ENCODE measurements at places on chromosomes 12 and 14.

DNA sequence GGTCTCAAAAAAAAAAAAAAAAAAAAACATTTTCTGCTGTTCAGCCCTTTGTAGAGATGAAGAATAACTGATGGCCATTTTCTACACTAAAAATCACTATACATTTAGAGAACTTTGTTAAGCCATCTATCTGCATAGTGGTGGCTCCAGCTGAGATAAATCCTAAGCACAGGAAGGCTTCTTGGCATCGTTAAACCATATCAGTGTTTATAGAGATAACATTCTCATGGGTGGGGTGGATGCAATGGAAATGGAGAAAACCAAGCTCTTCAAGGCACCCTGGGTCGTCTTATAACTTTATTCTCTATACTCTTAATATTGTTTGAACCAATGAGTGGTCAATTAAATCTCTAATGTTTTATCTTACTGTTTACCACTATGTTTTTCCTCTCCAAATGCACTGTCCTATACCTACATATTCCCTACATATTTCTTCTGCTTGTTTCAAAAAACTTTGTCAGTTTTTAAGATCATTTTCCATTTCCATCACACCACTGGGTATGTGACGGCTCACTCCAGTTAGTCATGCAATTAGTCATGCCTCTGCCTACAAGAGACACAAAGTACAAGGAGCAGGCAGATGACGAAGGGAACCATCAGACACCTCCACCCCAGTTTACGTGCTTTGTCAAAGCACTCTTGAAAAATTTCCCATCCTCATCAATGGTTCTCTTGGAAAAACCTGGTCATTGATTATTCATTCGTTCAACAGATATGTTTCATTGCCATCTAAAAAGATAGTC, 119.3 kb upstream of the OVCH1 start:
- no peak for DNase-seq

DNA sequence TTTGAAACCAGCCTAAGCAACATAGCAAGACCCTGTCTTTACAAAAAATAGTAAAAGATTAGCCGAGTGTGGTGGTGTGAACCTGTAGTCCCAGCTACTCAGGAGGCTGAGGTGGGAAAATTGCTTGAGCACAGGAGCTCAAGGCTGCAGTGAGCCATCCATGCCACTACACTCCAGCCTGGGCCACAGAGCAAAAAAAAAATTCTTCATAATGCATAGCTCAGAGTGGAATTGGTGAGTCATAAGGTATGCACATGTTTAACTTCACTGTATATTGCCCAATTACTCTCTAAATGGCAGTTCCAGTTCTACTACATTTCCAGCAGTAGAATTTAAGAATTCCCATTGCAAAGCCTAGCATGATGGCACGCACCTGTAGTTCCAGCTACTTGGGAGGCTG, 26.8 kb upstream of the CLIP1 start:
- DNase-seq, result no peak

DNA sequence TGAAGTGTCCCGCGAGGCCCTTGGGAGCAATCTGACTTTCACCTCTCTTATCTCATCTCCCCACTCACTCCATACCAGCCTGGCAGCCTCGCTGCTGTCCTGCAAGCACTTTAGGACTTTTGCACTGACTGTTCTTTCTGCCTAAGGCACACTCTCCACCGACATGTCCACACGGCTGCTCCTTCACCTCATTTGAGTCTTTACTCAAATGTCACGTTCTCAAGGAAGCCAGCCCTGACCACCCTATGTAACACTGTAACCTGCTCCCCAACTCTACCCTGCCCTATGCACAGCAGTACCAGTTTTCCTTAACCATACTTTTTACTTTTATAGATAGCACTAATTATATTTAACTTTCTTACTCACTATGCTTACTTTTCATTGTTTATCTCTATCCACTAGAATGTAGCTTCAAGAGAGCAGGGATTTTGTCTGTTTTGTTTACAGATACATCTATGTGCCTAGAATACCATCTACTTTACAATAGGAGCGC, 32.0 kb downstream of the PRKD1 start:
- no peak for DNase-seq

- DNase-seq, result no peak
Measured at GRCh38 chr14:99571303-99571986, 32.6 kb downstream of the CCDC85C start.

- DNase-seq, result no peak
Measured at GRCh38 chr14:63375769-63376168, 57.0 kb upstream of the GPHB5 start.

GRCh38 chr12:48854488-48854887, 2.5 kb upstream of the DDX23 start:
- no peak for DNase-seq

DNA sequence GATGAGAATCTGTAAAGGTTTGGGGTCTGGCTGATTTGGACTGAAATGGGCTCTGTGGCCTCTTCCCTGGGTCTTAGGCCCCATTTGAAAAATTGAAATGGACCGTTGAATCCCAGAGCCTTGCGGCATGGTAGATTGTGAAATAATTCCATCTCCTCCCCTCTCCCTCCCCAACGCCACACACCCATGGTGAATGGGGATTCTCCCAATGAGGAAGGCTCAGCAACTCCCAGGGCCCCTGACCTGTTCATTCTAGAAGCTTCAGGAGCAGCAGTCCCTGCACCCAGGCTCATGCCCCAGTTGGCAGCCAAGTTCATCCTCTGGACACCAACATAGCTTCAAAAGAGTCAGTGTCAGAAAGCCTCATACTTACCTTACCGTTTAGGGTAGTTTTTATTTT, 217.4 kb downstream of the ZFP36L1 start:
- DNase-seq, result no peak

Measured in CD4-positive, alpha-beta T cell treated with Interleukin-21 for 1 hour (primary cell).